ENCODE measurements at places on chromosomes 12 and 14.

DNA sequence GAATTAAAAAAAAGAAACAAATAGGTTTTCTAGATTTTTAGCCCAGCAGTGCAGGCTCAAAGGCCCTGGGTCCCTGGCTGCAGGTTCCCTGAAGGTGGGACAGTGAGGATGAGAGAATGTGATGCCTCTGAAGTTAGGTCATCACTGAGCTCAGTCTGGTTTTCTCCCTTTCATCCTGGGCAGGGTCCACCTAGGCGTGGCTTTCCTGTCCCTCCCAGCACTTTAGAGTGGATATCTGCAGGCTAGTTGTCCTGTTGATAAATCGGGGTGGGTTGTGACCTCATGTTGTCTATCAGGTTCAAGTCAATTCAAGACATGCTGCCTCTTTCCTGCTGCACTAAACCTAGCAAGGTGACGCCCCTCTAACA, 60.9 kb downstream of the MAP1LC3B2 start:
- no peak for DNase-seq

DNA sequence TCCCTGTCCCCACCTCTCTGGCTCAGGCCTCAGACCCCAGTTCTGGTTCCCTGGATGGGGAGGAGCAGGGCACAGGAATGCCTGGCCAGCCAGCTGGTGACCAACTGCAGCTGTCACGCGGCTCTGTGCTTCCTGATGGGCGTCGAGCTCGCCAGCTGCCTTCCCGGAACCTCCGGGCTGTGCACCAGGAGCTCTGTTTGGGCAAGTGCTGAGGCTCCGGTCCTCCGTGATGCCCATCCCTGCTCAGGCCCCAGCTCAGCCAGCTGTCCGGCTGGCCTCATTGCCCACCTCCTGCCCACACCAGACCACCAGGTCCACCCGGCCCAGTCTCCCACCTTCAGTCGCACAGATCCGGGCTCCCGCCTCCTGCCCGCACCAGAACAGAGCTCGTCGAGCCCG, 4.8 kb downstream of the IFFO1 start:
- no peak for DNase-seq

DNA sequence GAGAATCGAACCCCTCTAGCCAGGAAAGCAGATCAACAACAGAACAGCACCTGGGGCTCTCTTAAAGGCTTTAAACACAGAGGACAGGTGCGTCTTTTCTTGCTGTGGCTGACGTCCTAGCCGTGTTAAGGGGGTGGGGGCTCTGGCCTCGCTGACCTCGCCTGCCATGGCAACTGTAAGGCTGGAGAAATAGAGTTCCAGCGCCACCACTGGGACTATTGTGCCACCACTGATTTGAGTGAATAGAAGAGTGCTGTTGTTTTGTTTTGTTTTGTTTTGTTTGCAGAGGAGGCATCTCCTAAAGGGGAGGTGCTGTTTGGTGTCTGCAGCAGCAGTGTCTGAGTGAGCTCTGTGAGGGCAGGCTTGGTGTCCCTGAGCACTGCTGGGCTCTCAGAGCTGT, 34.2 kb upstream of the PRMT8 start:
- no peak for DNase-seq

DNA sequence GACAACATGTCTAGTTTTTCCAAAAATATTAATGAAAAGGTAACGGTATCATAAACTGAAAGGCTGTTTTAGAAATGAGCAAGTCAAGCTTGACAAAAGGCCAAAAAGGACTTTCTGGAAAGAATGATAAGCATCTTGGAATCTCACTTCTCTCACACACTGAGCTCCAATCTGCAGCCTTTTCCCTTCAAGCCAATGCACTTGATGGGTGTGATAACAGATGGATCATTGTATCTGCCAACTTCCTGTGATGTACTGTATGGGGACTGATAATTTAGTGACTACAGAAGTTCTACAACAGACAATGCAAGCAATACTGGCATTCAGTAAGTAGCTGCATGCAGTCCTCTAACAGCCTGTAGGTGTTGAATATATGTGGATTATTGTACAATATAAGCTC, 147.1 kb downstream of the MED13L start:
- DNase-seq, result peak; percentile 44

GRCh38 chr14:92484132-92484823, 29.3 kb upstream of the RIN3 start:
- no peak for DNase-seq

GRCh38 chr14:32896979-32897697, 41.5 kb upstream of the NPAS3 start:
- DNase-seq, result peak; percentile 43

GRCh38 chr12:124548854-124549378, 18.5 kb downstream of the NCOR2 start:
- DNase-seq, result peak; percentile 45

GRCh38 chr14:65723348-65723747, 310.8 kb downstream of the FUT8 start:
- no peak for DNase-seq

DNA sequence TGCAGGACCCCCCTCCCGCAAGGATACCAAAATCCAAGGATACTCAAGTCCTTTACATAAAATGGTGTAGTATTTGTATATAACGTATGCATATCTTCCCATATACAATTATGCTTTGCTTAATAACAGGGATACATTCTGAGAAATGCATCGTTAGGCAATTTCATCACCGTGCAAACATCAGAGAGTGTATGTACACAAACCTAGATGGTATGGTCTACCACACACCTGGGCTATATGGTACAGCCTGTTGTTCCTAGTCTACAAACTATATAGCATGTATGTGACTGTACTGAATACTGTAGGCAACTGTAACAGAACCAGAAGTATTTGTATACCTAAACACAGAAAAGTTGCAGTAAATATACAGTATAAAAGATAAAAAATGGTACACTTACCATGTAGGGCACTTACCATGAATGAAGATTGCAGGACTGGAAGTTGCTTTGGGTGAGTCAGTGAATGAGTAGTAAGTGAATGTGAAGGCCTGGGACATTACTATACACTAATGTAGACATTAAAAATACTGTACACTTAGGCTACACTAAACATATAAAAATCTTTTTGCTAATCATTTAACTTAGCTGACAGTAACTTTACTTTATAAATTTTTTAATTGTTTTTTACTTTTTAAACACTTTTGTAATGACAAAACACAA, 141.1 kb downstream of the SLC41A2 start:
- DNase-seq, result peak; percentile 59

GRCh38 chr12:104973250-104973649, 12.9 kb upstream of the NOPCHAP1 start:
- DNase-seq, result no peak

DNA sequence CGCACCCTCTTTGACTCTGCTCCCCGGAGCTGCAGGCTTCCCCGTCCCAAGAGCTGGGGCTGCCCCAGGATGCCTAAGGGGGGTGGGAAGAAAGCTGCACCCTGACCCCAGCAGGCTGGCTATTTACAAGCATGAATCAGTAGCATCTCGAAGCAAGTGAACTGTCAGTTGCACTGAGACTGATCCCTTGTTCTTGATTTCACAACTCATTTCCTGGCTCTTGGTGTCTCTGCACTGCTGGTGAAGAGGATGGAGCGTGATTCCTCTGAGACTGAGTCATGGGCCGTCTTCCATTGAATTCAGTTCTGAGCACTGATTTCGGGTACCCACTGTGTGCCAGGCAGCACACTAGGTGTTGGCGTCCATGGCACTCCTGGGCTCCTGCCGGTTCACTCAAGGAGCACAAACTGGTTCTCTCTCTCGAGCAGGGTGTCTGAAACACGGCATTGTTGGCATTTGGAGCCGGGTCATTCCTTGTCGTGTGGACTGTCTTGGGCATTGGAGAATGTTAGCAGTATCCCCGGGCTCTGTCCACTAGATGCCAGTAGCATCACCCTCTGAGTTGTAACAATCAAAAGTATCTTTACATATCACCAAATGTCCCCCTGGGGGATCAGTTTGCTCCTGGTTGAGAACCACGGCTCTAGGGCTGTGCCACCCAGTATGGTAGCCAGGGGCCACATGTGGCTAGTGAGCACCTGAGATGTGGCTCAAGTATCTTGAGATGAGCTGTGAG, 86.9 kb downstream of the RIN3 start:
- DNase-seq, result peak; percentile 94

- no peak for DNase-seq
Observed at GRCh38 chr12:114779186-114779585, 95.2 kb upstream of the TBX3 start.

DNA sequence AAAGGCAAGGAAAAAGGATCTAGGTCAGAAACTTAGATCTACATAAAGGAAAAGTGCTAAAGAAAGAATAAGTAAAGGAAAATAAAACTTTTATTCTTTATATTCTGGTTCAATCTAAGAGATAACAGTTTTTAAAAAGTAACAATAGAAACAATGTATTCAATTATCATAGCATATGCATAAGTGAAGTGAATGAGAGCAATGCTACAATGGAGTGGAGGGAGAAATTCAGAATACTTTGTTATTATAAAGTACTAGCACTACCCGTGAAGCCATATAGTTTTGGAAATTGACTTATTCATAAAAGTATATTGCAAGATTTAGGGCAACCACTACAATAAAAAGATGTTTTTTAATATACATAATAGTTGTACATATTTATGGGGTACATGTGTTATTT, 586.0 kb upstream of the MDGA2 start:
- no peak for DNase-seq

DNA sequence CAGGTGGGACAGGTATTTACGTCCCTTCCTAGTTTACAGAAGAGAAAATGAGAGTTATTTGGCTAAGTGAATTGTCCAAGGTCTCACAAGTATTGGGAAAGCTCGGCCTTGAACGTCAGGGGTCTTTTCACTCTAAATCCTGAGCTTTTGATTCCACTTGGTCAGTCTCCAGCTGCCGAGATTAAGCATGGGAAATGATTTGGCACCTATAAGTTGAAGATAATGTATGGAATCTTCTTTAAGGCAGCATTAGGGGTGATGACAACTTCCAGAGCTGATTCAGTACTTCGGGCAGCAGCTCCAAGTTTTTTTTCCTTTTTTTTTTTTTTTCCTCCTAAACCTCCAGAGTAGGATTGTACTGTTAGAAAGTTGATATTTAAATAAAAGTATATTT, 722 bp downstream of the FAM234B start:
- peak; percentile 41 for DNase-seq

- DNase-seq, result peak; percentile 53
Observed at GRCh38 chr12:7497661-7498060, 5.9 kb downstream of the CD163 start.

- DNase-seq, result peak; percentile 50
Observed at GRCh38 chr12:122943196-122943595, 23.1 kb downstream of the ABCB9 start.

DNA sequence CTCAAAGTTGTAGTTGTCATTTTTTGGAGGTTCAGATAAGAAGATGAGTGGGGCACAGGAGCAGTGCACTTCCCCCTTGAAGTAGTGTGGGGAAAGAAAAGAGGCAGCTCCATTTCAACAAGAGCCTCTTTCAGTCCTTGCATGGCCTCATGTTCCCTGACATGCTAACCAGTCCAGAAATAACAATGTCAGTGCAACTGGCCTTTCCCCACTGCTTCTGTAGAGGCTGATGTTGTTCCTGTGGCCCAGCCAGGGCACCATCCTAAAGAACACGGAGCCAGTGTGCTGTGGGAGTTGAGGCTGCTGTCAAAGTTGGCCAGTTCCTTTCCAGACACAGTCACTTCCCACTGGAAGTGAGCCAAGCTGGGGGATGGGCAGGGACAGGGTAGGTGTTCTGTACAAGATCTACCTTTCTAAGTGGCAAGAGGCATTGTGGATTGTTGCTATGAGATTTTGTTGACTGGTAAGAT, 77.7 kb upstream of the SLC38A2 start:
- DNase-seq, result no peak

Data from ELR (cell line).